ENCODE measurements at places on chromosomes 1 and 21.

- peak; percentile 81 for DNase-seq
These were observed at the start of gene PTGS2 for GRCh38 chr1:186680245-186681061. Gene PTGS2 (minus strand): TSS chr1:186680423. CDS start chr1:186680290, 133 bp downstream.

- DNase-seq: no peak
These were observed 218.5 kb downstream of the GPR52 start for GRCh38 chr1:174666248-174666647.

GRCh38 chr21:25031750-25032149, 575.5 kb downstream of the MRPL39 start:
- no peak for DNase-seq

GRCh38 chr21:39911286-39912199, 44.3 kb downstream of the PCP4 start:
- DNase-seq: no peak

GRCh38 chr1:153577624-153578051, 12.0 kb upstream of the S100A2 start:
- no peak for DNase-seq

DNA sequence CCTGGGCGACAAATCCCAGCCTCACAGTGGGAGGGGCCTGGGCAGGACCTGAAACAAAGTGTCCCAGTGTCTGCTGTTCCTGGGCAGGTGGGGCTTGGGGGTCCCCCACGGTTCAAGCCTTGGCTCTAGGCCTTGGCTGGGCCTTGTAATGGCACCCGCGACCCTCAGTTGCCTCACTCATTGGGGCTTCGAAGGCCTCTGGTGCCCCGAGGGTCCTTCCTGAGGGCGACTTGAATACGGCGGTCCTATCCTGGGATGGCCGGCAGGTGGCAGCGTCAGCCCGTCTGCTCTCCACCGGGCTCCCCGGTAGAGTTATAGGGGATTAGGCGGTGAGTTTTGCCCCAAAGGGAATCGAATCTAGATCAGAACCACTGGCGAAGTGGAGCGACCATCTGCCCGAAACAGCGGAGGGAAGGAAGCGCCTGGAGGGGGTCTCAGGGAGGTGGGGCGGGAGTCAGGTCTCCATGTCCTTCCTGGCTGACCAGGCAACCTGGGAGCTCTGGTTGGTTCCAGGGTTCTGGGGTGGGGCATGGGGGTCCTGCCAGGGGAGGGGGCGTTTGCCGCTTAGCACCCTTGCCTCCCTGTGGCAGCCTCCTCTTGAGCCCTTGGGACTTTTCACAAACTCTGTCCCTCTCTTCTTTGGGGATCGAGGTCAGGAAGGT, 2.1 kb upstream of the PEX10 start:
- peak; percentile 77 for DNase-seq

GRCh38 chr1:26541816-26542711, 12.5 kb downstream of the RPS6KA1 start:
- DNase-seq: peak; percentile 80

DNA sequence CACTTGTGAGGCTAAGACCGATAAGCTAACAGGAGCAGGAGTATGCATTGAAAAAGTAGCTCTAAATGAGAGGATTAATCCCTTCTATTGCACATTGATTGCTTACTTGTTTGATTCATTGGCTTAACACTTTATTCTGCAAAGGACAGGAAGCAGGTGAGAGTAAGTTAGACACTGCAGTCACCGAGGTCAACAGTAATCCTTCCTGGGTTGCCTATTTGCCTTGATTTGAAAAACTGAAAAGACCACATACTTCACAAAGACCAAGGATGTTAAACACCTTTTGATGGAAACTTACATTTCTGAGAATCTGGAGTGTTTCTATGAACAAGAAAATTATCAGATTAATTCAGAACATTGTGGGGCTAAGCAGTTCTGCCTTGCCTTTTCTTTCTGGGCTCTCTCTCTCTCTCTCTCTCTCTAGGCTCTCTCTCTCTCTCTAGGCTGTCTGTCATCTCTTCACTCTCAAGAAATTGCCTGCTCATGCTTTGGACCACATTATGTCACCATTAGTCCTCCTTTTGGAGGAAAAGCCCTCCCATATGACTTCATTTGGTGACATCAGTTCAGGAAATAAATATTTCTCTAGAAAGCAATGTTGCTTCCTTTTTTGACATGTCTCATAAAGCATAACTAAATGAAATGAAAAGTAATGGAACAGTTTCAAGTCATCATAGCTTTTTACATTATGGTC, 103.8 kb downstream of the TNFSF18 start:
- no peak for DNase-seq

DNA sequence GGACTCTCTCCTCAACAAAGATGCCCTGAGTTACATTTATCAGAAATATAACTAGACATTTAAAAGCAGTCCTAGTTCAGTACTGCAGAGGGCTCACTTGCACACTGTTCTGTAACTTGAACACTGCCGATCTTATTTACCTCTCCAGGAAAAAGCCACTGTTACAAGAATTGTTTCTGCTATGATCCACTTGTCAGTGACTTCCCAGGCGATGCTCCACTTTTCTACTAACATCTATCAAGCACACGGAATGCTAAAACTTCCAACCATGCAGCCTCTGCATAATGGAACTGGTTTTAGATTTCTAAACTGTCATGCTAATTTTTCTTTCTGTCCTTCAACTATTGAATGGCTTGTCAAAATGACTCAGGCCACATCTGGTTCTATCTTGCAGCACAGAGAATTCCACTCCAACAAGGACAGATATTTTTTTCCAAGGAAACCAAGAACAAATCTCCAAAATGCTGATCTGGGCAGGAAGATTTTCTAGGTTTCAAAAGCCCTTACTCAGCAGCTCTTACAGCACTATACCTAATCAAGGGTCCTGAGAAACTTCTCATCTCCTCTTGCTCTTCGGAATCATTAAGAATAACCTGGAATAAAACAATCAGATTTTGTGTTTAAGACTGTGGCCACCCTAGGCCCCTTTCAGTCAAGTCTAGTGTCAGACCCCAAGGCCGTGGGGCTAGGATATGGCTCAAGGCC, 9.9 kb downstream of the SEC16B start:
- DNase-seq: no peak

DNA sequence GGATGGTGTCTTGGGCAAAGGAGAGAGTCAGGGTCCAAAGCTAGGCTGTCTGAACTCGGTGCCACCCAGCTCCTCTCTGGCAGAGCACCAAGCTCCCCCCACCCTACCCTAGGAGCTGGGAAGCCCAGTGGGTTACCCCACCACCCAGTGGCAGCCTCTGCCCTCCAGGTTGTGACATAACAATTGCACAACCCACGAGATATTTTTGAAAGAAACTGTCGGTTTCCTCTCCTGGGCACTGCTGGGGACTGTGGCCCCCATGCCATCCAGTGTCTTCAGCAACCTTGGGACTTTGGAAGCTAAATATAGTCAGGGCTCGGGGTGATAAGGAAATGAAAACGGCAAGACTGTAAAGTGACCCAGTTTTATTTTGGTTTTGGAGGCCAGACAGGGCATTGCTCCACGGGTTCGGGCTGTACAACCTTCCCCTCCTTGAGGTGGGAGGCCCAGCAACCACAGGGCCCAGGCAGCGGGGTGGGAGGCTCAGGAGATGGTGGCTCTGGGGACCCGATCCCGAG, 1.4 kb downstream of the CITED4 start:
- no peak for DNase-seq

GRCh38 chr1:246632281-246633168, 66.3 kb downstream of the CNST start:
- DNase-seq: no peak

GRCh38 chr1:172601046-172601630, 57.8 kb upstream of the FASLG start:
- no peak for DNase-seq

Data from pancreas (tissue), 10 donors.